Type B pancreatic cell (in vitro differentiated cells): ENCODE measurements at places on chromosomes 5 and 9.

GRCh38 chr9:79129865-79130480 is 441.8 kb upstream of the TLE4 start:
- no peak overlapping the region for H3K27ac ChIP-seq
- peaks cover 26% of the 10 kb centered on the region for H3K27me3 ChIP-seq
- no peak overlapping the region for H3K4me3 ChIP-seq

- H3K4me1 ChIP-seq, result peaks cover 8% of the 10 kb centered on the region
- H3K27ac ChIP-seq, result no peak overlapping the region
- no peak overlapping the region for H3K4me3 ChIP-seq
- no peaks in the 10 kb centered on the region for H3K27me3 ChIP-seq
- no peak for DNase-seq
These were observed 70.1 kb downstream of the RGS3 start for GRCh38 chr9:113533335-113534225.

DNA sequence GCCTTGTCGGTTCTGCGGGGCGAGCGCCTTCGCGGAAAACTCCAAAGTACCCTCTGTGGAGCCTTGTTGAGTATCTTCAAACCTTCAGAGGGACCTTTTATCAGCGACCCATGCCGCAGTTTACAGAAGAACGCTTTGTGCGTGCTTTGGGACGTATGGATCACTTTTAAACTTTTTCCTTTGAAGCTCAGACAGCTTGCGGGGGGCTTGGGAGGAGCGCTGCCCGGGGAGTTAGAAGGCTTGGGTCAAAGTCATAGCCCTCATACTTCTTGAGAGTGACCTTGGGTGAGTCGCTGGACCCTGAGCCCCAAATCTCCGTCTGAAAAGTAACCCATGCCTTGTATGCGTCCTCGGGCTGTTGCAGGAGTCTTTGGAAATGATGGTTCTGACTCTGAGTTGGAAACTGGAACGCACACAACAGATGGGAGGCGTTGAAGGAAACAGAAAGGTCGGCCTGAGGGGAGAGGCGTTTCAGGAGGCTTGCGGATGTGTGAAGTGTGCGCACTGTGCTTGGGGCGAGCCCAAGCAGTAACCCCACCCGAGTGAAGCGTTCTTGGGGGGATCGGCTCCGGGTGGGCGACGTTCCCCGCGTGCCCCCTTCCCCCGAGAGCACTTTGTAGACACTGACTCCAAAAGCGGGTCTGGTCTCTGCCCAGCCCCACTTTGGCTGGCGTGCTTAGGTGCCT is 661 bp upstream of the SLC25A51 start:
- no peaks in the 10 kb centered on the region for H3K27me3 ChIP-seq
- H3K4me1 ChIP-seq, result peaks cover 16% of the 10 kb centered on the region

DNA sequence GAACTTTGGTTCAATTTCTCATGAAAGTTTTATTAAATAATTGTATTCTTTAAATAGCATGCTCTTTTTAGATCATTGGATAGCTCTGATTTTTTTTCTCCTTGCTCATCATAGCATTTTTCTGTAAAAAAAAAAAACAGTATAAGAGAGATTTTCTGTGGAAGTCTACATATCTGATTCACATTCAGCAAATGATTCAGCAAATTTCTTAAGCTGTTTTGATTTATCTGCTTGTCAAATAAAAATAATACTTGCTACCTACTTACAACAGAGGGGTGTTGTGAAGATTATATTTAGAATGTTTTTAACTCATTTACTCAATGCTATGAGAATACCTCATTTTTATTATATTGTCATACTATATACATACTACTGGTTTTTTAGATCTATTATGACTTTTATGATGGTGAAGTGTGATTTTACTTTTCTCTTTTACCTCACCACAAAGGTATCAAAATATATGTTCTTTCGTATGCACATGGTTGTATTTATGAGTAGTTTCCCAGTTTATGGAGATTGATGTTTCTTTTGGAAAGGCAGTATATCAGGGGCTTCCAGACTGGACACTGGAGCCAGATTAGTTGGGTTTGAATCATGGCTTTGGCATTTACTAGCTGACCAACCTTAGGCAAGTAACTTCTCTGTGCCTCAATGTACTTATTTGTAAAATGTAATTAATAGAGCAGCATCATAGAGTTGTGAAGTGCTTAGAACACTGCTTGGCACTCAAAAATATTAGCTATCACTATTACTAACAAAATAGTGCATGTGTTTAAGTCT is 25.5 kb downstream of the TNPO1 start:
- H3K36me3 ChIP-seq, result peaks cover 8% of the 10 kb centered on the region
- peaks cover 41% of the 10 kb centered on the region for H3K4me1 ChIP-seq
- H3K27me3 ChIP-seq, result no peaks in the 10 kb centered on the region

DNA sequence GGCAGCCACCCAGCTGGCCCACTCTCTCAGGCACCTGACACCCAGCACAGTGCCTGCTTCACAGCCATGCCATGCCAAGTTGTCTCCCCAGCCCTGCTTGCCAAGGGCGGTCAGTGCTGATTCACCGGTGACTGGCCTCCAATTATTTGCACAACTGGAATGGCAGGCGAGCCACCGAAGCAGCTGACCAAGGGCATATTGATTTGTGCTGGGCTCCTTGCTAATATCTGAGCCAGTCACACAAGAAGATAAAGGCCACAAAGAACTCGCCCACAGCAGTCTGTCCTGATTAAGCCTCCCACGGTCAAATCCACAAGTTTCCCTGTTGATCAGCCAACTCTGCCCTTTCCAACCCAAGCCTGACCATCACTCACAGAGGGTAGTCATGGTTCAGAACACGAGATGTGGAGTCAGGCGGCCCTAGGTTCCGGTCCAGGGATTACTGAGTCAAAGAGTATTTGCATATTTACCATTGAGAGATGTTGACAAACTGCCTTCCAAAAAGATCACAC is 6.4 kb upstream of the EEIG1 start:
- no peak overlapping the region for H3K4me3 ChIP-seq
- H3K36me3 ChIP-seq, result no peaks in the 10 kb centered on the region
- H3K27ac ChIP-seq, result peak overlapping the region; percentile 71
- H3K27me3 ChIP-seq, result no peaks in the 10 kb centered on the region
- peaks cover 4% of the 10 kb centered on the region for H3K4me1 ChIP-seq

DNA sequence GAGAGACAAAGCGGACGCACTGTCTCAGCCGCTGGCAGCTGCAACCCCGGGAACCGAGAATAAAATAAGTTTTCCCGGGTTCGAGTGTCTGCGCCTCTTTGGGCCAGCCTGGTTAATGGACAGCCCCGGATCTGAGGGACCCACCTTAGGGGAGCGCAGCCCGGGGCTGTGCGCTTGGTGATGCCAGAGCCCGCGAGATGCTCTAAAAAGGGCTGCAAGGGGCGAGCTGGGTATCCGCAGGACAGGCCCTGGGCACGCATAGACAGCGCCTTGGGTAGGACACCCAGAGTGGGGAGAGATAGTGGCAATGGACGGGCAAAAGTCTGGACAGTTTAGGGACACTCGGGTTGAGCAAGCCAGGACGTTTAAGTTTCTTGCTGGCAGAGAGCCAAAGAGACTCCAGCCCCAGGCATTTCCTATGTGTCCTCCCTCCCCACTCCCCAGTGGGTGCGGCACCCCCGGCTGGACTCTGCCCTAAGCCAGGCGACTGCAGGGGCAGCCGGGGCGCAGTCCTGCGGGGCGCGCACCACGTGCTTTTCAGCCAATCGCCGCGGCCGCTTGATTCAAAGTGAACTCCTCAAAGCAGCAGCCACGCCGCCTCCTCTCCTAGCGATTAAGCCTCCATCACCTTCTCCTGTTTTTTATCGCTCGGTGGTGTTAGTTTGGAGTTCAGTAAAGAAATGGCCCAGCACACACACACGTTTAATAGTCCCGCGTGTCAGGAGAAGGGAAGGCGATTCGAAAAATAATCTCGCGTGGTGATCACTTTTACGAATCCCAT is 616 bp upstream of the ENC1 start:
- H3K36me3 ChIP-seq, result peaks cover 14% of the 10 kb centered on the region
- peaks cover 46% of the 10 kb centered on the region for H3K4me1 ChIP-seq
- DNase-seq, result peak; percentile 85
- peak overlapping the region; percentile 95 for H3K4me3 ChIP-seq

DNA sequence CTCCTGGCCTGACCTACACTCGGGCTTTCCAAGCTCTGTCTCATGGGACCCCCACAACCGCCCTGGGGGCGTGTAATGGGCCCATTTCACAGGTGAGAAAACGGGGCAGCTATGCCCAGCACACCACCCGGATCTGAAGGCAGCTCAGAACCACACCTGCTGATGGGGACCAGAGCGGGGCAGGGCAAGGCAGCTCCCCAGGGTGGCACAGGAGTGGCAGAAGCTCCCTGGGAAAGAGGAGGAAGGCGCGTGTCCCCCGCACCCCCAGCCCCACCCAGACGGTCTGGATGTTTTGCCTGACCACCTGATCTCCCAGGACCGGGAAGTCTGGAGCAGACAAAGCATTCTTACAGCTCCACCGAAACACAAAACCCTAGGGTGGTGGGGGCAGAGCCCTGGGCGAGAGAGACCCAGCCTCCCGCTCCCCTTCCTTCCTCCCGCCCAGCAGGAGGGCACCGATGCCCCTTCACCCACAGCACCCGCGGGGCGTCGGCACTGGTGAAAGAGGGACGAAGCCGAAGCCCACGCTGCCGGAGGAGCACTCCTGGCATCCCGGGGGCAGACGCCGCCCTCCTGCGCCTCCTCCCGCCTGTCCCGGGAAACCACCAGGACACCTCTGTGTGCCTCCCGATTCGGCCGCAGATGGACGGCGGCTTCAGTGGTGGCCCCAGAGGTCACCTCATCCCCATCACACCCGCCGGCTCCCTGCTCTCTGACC is 14.5 kb downstream of the NOTCH1 start:
- H3K27ac ChIP-seq, result no peak overlapping the region
- H3K27me3 ChIP-seq, result no peaks in the 10 kb centered on the region
- no peaks in the 10 kb centered on the region for H3K36me3 ChIP-seq
- H3K4me3 ChIP-seq, result no peak overlapping the region
- peaks cover 16% of the 10 kb centered on the region for H3K4me1 ChIP-seq
- no peak for DNase-seq

- H3K4me3 ChIP-seq, result no peak overlapping the region
- DNase-seq, result no peak
- H3K4me1 ChIP-seq, result peaks cover 5% of the 10 kb centered on the region
- no peaks in the 10 kb centered on the region for H3K36me3 ChIP-seq
- H3K27ac ChIP-seq, result no peak overlapping the region
These were observed 33.8 kb downstream of the SLC9A3 start for GRCh38 chr5:490116-491106.

GRCh38 chr9:74449060-74449459 is 48.1 kb upstream of the RORB start:
- H3K27ac ChIP-seq, result no peak overlapping the region
- H3K4me3 ChIP-seq, result no peak overlapping the region
- H3K36me3 ChIP-seq, result no peaks in the 10 kb centered on the region
- no peaks in the 10 kb centered on the region for H3K4me1 ChIP-seq
- H3K27me3 ChIP-seq, result no peaks in the 10 kb centered on the region

GRCh38 chr5:389197-389821 is 53.7 kb upstream of the EXOC3 start:
- no peak overlapping the region for H3K27ac ChIP-seq
- peaks cover 13% of the 10 kb centered on the region for H3K36me3 ChIP-seq
- peak; percentile 58 for DNase-seq
- no peak overlapping the region for H3K4me3 ChIP-seq

DNA sequence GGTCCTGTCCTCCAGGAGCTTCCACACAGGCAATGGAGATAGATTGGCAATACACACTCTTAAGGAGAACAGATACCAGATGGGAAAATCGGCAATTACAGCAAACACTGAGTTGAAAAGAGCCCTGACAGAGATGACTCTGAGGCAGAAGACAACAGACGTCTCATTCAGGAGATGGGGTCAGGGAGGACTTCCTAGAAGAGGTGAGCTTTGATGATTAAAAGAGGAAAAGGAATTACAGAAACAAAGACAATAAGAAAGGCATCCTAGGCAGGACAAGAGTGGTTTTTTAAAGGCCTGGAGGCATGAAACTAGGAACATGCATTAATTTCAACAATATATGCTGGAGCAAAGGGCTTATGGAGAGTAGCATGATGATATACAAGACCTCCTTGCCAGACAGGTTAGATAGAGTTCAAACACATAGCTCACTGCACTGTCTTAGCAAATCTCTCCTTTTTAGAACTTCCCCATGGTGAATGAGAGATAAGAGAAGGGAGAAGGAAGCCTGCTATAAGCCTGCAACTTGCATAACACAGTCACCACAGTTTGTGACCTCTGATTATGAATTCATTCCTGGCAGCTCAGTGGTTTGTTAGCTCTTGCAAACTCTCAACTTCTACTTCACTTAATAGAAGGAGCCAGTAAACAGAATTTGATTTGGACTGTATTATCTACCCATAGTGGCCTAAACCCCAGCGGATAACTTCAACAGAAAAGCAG is 48.5 kb downstream of the SIL1 start:
- H3K36me3 ChIP-seq, result no peaks in the 10 kb centered on the region
- H3K4me1 ChIP-seq, result peaks cover 64% of the 10 kb centered on the region
- no peaks in the 10 kb centered on the region for H3K27me3 ChIP-seq
- H3K4me3 ChIP-seq, result peak overlapping the region; percentile 4
- DNase-seq, result no peak

DNA sequence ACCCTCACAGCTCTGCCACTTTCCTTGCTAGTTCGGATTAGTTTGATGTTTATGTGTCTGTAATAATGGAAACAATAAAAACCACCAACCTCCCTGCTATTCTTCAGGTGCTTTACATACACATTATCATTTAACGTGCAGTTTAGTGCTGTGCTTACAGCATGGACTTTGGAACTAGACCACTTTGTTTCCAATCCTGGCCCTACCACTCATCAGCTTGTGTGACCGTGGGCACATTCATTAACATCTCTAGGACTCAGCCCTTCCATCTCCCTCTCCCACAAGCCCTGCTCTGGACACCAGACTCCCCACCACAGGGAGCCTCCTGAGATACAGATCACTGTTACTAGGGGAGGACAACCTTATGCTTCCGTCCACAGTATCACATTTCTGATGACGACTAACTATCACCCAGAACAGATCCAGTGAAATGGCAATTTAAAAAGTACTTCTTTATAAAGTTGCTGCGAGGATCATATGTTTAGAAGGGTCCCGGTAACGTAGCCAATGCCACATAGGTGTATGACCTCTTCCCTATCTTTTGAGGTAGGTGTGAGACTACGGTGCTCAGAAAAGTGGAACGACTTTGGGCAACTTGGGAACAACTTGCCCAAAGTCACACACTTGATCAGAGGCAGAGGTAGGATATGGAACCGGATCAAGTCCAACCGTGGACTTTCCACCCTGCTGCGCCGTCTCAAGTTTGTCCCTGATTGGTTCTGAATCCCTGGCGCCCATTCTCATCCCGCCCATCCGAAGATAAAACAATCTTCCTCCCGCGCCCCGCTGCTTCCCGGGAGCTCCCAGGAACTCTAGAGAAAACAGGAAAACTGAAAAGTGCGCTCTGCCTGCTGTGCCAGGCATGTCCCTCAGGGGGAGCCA is 132.4 kb upstream of the NIPBL start:
- peak overlapping the region; percentile 97 for H3K4me3 ChIP-seq
- H3K27me3 ChIP-seq, result peaks cover 36% of the 10 kb centered on the region
- no peaks in the 10 kb centered on the region for H3K36me3 ChIP-seq
- H3K4me1 ChIP-seq, result peaks cover 18% of the 10 kb centered on the region
- DNase-seq, result no peak

GRCh38 chr9:136432591-136432990 is 7.1 kb downstream of the INPP5E start:
- H3K36me3 ChIP-seq, result peaks cover 3% of the 10 kb centered on the region
- H3K4me3 ChIP-seq, result no peak overlapping the region
- no peaks in the 10 kb centered on the region for H3K27me3 ChIP-seq
- H3K4me1 ChIP-seq, result peaks cover 13% of the 10 kb centered on the region
- H3K27ac ChIP-seq, result no peak overlapping the region
- peak; percentile 68 for DNase-seq

- H3K36me3 ChIP-seq, result no peaks in the 10 kb centered on the region
- H3K4me1 ChIP-seq, result no peaks in the 10 kb centered on the region
- H3K27ac ChIP-seq, result no peak overlapping the region
- peaks cover 10% of the 10 kb centered on the region for H3K27me3 ChIP-seq
- H3K4me3 ChIP-seq, result no peak overlapping the region
- no peak for DNase-seq
These were observed 12.2 kb upstream of the VAV2 start for GRCh38 chr9:134004131-134004873.
